GDM1 (cell line): ENCODE measurements at places on chromosomes 5 and 9.

GRCh38 chr5:65247594-65247993 lies 234.1 kb downstream of the ADAMTS6 start:
- DNase-seq = no peak

GRCh38 chr5:82942083-82942881 lies 134.9 kb downstream of the TMEM167A start:
- DNase-seq = no peak

- no peak for DNase-seq
Measured at GRCh38 chr9:15287309-15287708, 19.7 kb downstream of the TTC39B start.

DNA sequence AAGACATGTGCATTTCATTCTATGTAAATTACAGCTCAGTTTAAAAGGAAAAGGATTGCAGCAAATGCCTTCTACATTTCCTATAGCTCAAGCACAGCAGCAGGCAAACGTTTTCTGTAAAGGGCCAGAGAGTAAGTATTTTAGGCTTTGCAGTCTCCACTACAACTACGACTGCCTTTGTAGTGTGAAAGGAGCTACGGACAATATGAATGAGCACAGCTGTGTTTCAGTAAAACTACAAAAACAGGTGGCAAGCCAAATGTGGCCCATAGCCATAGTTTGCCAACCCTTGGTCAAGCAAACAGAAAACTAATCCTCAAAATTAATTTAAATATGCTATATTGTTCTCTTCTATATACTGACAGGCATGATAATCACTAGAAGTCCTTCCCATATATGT lies 7.2 kb downstream of the PTBP3 start:
- DNase-seq = no peak

DNA sequence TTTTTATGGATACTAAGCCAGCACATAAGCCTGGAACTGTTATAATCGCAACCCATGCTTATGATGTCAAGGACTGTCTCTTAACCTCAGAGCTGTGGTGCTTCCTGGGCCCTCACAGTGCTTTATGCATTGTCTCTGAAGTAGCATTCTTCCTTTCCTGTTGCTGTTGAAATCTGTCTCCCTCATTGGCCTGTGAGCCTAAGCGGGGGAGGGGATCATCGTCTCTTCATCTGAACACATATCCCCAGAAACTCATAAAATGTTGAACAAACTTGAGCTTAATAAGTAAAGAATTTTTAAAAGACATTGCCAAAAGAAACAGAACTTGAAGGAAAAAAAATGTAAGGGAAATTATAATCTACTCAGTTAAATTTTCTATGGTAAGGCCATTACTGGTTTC lies 80.3 kb downstream of the SGCD start:
- DNase-seq = no peak

- no peak for DNase-seq
Measured at GRCh38 chr5:74433896-74434829, 206.4 kb downstream of the ENC1 start.

GRCh38 chr5:93476251-93476742 lies 104.7 kb downstream of the NR2F1-AS1 start:
- DNase-seq = no peak

DNA sequence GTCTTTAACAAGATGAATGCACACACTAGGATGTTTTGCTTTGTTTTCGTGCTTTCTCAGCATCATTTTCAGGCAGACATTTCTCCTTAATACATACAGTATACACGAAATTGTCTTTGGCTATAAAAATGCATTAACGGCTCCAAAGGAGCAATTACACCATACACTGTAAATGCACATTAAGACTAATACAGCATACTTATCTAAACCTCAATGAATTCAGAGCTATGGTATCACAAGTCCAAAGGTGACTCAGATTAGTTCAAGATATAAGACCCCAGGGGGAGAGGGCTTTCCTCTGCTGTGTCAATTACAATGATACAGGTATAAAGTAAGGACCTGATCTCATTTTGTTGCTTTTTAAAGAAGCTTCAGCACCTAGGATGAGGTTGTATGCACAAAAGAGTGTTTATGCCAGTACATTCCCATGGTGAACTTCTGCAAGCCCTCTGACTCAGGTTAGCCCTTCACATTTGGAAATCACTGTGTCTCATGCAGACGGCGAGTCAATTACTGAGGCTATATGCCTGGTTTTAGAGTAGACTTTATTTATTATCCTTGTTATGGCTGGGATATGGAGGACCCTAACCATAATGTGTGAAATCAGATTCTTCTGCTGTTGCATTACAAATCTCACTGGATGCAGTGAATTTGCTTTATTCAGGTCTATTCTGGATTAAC lies 233.3 kb downstream of the ZNF608 start:
- no peak for DNase-seq

DNA sequence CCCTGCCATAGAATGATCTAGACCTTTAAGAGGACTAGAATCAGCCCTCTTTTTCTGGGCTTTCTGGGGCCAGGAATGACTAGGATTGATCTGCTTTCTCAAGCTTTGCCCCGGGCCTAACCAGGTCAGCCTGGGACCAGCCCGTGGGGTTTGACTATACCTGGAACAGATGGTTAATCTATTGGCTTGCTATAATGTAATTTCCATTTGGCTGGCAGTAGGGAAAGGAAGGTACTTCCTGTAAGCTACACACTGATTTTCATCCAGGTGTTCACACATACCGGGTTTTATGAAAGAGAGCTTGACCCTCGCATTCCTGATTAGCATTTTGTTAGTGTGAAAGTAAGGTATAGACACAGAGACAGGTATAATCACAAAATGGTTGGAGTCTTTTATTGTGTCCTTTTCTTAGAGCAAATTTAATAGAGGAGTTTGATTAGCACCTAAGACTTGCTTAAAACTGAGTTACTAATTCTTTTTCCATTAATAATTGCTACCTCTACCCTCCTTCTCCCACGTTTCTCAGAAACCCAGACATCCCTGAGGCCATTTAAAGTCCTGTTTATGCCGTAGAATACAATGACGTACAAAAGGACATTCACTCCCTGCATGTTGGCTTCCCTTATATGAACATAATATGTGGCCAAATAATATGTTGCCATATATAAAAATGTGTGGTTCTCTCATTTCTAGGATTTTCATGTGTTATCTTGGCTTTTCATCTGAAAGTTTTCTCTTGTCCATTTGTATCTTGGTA lies 17.3 kb downstream of the LNPEP start:
- DNase-seq = no peak

- DNase-seq = no peak
Measured at GRCh38 chr5:97044052-97044451, 98.4 kb downstream of the LIX1 start.

GRCh38 chr5:132268769-132269551 lies 11.5 kb downstream of the PDLIM4 start:
- DNase-seq = no peak

- no peak for DNase-seq
Measured at GRCh38 chr5:77641963-77642737, 3.6 kb upstream of the OTP start.

- no peak for DNase-seq
Measured at GRCh38 chr9:677461-678097, 163.9 kb upstream of the DMRT1 start.

DNA sequence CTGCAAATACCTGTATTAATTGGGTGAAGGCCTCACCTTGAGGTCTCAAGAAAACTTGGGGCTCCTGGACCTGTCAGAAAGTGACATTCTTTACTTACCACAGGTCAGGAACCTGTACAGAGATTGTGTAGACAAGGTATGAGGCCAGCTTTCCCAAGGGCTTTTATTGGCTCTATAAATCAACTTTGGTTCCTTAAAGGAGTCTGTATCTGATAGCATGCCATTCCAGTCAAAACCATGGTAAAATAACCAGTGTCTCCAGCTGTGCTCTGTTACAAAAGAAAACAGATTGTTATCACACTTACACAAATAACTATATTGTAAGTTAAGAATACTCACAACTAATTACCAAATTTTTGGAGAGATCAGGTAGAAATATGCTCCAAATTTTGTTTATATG lies 64.5 kb downstream of the COL15A1 start:
- no peak for DNase-seq

DNA sequence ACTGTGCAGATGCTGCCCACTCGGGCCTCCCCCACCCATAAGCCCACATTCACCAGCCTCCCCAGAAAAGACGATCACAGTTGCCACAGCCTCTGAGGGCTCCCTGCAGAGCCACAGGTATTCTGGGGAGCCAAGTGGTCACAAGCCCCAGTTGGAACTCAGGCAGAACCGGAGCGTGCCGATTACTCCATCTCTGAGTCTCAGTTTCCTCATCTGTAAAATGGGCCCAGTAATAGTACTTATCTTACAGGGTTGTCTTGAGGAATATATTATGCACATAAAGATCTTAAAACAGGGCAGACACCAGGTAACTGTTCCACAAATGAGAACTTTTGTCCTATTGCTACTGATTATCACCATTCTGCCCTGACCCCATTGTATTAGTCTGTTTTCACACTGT lies 57.7 kb upstream of the FUBP3 start:
- DNase-seq = no peak

DNA sequence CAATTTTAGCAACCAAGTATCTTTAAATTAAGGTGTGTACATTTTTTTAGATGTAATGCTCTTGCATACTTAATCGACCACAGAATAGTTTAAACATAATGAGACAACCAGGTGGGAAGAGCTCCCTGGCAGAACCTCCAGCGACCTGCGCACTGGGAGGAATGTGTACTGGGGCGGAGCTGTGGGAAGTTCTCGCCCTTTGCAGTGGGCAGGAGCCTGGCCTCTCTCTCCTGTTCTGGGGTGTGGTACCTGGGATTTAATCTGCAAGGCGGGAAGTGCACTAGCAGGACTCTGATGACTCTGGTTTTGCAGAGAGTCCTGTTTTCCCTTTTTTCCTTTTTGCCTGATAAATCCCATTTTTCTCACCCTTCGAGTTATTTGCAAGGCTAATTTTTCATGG lies 150.7 kb downstream of the SLC28A3 start:
- DNase-seq = no peak

DNA sequence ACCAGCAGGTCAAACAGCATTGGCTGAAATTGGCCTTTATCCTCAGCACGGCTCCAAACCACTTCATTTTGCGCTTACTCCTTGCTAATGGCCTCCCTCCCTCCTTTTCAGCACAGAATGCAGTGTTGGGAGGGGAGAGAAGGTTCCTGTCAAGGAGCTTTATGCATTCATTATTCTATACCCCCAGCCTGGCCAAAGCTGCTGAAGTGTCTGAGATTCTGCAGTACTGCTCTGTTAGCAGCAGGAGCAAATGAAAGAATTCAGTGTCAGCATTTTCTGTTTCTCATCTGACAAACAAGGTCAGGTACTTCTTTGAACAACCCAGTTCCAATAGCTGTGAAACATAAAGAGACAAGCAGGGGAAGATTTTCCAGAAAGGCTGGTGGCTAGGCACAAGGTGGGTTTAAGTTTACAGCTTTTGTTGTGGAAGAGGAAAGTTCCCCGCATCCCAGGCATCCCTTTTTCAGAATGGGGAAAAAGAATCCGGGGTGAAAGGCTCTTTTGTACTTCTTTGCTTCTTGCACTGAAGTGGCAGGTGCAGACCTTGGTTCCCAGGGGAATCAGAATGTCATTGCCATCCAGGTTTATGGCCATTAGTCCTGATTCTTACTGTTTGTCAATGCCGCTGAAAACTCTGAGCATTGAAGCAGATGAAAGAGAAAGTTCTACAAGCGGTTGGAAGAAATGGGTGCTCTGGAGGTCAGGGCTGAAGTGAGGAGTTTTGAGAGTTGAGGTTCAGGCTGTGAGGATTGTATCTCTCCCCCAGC lies 109.3 kb upstream of the APC start:
- no peak for DNase-seq

GRCh38 chr9:94277885-94278536 lies 18.9 kb downstream of the ZNF169 start:
- DNase-seq = no peak

GRCh38 chr9:21871256-21871975 lies 69.0 kb downstream of the MTAP start:
- DNase-seq = no peak

DNA sequence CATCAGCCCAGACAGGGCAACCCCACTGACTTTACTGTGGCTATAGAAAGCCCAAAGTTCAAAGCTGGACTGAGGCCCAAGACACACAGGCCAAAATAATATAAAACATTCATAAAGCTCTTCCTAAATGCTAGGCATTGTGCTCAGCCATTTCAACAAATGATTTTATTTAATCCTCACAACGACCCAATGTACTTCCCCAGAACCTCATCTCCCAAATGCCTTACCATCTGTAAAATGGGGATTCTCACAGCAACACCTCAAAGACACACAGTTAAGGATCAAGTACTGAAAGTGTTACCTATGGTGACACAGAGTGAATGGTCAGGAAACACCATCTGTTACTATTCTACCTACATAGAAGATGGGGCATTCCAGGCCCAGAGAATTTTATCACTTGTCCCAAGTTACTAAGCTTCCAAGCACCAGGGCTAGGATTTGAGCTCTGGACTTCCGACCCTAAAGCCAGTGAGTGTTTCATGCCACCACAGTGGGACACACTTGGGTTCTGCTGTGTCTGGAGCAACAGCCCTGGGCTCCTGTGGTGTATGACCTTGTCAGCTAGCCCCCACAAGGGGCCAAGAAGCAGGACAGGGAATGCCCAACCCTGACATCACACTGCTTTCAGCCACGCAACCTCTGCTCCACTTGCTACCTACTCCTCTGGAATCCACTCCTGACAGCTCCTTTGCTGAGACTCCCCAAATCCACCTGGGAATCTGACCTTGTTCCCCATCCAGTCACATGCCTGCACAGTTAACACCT lies 15.1 kb downstream of the SHB start:
- no peak for DNase-seq

GRCh38 chr9:4061717-4062116 lies 238.2 kb downstream of the GLIS3 start:
- no peak for DNase-seq

DNA sequence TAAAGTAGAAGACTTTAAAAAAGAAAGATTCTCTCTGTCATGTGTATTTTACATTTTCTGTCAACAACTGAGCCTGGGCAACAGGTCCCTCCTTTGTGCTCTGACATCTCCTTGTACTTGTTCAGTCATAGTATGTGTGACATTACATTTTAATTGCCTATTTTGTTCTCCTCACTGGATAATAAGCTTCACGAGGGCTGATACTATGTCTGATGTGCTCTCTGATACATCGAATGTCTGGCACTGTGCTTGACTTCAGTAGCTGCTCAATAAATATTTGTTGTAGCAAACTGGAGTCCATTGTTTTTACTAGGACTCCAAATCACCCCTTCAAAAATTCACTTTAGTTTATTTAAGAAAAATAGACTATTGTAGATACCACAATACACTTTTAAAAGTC lies 482.0 kb downstream of the RASEF start:
- DNase-seq = no peak

GRCh38 chr5:168316139-168316578 lies 24.7 kb downstream of the WWC1 start:
- DNase-seq = no peak

- DNase-seq = no peak
Measured at GRCh38 chr9:90801973-90802322, 329 bp downstream of the SYK start.

- DNase-seq = no peak
Measured at GRCh38 chr5:97121848-97122247, 20.6 kb downstream of the LIX1 start.

- DNase-seq = no peak
Measured at GRCh38 chr5:39387293-39387692, 23.0 kb upstream of the C9 start.
